ENCODE measurements at places on chromosomes 2 and 18. TPM values are rescaled to one million over a fixed set of nuclear protein-coding genes. Genes with fewer than 3 reads are reported as not detected.
A peak's percentile ranks its signal among the peaks of the same experiment; 100 is the strongest.

GRCh38 chr2:111940333-111941196 lies 42.2 kb downstream of the MERTK start:
- DNase-seq, result no peak
- no peaks in the 10 kb centered on the region for H3K27me3 ChIP-seq
- peaks cover 6% of the 10 kb centered on the region for H3K4me1 ChIP-seq
- no peak overlapping the region for H3K27ac ChIP-seq
- no peaks in the 10 kb centered on the region for H3K36me3 ChIP-seq

The ANKRD30B gene
- 0.12 TPM for total RNA-seq

GRCh38 chr2:47072018-47072691 lies 83.0 kb downstream of the STPG4 start:
- H3K36me3 ChIP-seq, result no peaks in the 10 kb centered on the region
- DNase-seq, result no peak
- H3K27ac ChIP-seq, result peak overlapping the region; percentile 61
- no peak overlapping the region for H3K4me3 ChIP-seq

The SCN3A gene
- 0.08 TPM for total RNA-seq

DNA sequence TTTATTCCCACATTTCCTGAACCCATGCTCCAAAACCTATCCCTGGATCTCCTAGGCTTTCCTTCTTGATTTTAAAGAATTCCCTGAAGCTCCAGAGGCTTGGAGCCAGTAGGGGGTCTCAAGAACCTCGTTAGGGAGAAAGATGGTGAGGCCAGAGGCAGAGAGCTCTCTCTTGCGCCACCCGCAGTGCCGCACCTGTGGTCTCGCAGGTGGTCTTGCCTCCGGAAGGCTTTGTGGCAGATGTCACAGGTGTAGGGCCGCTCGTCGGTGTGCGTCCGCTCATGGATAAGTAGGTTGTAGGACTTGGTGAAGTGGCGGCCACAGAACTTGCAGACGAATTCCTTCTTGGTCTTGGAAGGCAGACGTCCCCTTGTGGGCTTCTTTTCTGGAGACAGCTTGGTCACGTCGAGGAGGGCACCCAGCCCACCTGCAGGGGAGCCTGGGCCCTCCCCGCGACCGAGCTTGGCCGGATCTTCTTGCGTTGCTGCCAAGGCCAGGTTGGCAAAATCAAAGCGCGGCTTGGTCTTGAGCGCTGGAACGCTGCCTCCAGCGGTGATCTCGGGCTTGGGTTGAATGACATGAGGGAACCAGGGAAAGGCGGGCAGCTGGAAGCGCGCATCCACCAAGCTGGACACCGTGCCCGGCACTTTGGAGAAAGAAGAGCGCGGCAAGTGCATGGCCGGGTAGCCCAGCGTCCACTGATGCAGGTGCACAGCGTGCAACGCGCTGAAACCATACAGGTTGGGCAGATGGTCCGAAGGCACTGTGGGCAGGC lies 5.3 kb downstream of the OSR1 start:
- no peak for DNase-seq
- H3K4me1 ChIP-seq, result peaks cover 11% of the 10 kb centered on the region
- H3K27ac ChIP-seq, result no peak overlapping the region

The BZW1 gene
- 46.3 TPM for total RNA-seq

DNA sequence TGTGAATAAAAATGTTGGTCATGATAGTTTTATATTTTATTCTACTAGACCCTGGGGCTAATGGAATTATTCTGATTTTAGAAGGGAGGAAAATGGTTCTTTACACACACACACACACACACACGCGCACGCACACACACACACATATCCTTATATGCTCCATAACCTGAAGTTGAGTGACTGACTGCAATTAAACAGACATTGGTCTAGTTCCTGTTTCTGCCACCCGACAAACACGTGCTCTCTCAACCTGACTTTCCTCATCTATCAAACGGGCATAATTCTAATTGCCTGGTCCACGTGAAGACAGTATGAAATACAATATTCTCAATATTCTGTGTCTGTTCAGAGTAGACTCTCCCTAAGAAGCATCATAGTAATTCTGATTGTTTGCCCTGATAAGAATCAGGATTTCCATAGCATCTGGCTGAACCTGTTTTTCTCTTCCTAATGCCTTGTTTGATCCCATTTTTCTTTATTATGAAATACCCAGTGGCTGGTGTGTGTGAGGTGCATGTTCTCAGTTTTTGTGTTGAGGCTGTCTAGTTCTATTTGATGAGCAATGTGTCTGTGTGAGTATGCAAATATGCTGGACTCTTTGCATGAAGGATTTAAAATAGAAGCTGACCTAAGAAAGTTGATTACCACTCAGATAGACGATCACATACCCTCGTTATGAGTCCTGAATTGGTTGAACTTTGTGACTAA lies 51.0 kb downstream of the SETBP1 start:
- H3K27me3 ChIP-seq, result no peaks in the 10 kb centered on the region
- H3K4me1 ChIP-seq, result peaks cover 18% of the 10 kb centered on the region
- H3K4me3 ChIP-seq, result no peak overlapping the region
- DNase-seq, result no peak
- peak overlapping the region; percentile 51 for H3K27ac ChIP-seq

The C2orf66 gene
- total RNA-seq, result 0.09 TPM

The SMAD2 gene
- total RNA-seq, result 71.2 TPM

DNA sequence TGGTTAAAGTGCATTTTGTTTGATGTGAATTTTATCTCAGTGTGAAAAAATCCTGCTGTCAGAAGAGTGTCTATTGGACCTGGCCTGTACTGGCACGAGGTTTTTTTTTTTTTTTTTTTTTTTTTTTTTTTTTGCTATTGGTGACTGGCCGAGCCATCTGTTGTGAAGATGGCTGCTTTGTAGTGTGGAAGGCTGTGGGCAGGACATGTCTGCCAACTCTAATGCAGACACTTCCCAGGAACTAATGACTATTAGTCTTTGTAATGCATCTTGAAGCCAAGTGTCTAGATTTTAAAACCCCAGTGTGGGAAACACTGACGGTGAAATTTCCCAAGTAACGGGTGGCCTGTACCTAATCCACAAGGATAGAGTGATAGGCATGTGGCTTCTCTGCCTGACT lies 34.3 kb downstream of the ZAP70 start:
- no peaks in the 10 kb centered on the region for H3K27me3 ChIP-seq
- H3K36me3 ChIP-seq, result no peaks in the 10 kb centered on the region
- no peaks in the 10 kb centered on the region for H3K4me1 ChIP-seq
- DNase-seq, result no peak
- no peak overlapping the region for H3K27ac ChIP-seq

GRCh38 chr2:88866756-88867155 lies 175.3 kb downstream of the RPIA start:
- no peaks in the 10 kb centered on the region for H3K4me1 ChIP-seq
- H3K36me3 ChIP-seq, result no peaks in the 10 kb centered on the region
- DNase-seq, result no peak
- no peak overlapping the region for H3K4me3 ChIP-seq

The COMMD1 gene
- 13.8 TPM for total RNA-seq

GRCh38 chr18:75502286-75502685 lies 74.8 kb upstream of the SMIM21 start:
- no peaks in the 10 kb centered on the region for H3K27me3 ChIP-seq
- no peak overlapping the region for H3K27ac ChIP-seq

DNA sequence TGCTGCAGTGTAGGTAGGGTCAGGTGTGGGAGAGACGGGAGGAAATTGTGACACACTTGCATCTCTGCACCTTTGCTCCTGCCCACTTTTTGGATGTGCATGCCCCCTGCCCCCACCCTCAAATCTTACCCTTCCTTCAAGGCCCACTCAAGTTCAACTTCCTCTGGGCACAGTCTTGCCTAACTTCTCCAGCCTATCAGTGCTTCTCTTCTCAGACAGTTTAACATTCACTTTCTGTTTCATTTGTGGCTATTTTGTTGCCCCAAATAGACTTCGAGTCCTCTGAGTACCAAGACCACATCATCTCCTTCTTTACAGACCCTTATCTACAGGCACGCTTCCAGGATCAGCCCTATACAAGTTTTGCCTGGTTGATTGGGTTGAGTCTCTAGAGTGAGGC lies 2.7 kb downstream of the ST8SIA5 start:
- no peak for DNase-seq
- peaks cover 12% of the 10 kb centered on the region for H3K27me3 ChIP-seq
- H3K27ac ChIP-seq, result no peak overlapping the region
- no peaks in the 10 kb centered on the region for H3K4me1 ChIP-seq
- H3K36me3 ChIP-seq, result no peaks in the 10 kb centered on the region
- no peak overlapping the region for H3K4me3 ChIP-seq

DNA sequence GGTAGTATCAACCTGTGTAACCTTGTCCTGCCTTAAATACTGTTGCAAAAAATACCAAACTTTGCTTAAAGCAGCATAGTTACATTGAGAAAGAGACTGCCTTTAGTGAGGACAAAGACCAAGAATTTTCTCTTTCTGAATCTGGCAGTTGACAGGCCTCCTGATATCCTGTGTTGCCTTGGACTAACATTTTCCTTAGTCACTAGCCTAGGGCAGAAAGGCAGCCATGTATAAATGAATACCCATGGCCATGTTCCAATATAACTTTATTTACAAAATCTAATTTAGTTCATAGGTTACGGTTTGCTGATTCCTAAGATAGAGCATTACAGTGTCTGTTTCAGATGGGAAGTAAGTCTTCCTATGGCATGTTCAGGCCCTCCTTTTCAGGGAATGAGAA lies 895.4 kb downstream of the CNTNAP5 start:
- DNase-seq, result no peak
- no peaks in the 10 kb centered on the region for H3K36me3 ChIP-seq
- H3K4me1 ChIP-seq, result no peaks in the 10 kb centered on the region
- no peaks in the 10 kb centered on the region for H3K27me3 ChIP-seq
